Peyer's patch (tissue), 4 donors: ENCODE measurements at places on chromosomes 3 and 15. TPM values are rescaled to one million over a fixed set of nuclear protein-coding genes. Genes with fewer than 3 reads are reported as not detected.

DNA sequence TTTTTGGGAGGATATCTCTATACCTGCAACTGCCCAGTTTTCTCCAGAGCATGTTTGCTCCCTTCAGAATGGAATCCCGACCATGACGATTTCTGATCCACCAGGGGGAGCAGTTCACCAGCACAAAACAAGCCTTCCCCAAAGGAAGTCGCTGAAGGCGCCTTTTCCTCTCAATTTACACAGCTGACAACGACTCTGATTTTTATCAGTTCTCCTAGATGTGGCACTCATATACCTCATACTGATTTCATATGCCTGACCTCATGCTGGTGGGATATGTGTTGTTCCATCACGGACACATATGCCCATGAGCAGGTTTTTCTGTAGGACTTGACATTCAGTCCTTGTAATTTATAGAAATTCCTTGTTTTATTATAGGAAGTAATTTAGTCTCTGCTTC lies 1028.2 kb downstream of the MCTP2 start:
- no peak overlapping the region for H3K27ac ChIP-seq
- H3K36me3 ChIP-seq: no peaks in the 10 kb centered on the region
- no peaks in the 10 kb centered on the region for H3K4me1 ChIP-seq
- H3K4me3 ChIP-seq: no peak overlapping the region

GRCh38 chr3:108381529-108382140 lies 85.3 kb downstream of the HHLA2 start:
- no peak for DNase-seq
- no peaks in the 10 kb centered on the region for H3K4me1 ChIP-seq
- H3K36me3 ChIP-seq: no peaks in the 10 kb centered on the region

DNA sequence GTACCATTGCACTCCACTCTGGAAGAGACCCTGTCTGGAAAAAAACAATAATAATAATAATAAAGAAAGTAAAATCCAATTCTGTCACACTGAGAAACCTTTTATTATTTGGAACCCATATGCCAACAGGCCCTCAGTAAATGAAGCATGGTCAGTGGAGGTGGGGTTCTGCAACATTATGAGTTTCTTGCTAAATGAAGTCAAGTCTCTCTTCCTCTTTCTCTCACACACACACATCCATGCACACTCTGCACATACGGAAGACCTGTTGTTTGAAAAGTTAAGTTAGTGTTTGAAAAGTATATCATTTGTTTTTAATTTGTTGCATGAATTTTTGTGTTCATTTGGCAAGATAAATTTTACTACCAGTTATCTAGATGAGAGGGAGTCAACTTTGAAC lies 27.8 kb downstream of the GAP43 start:
- no peak overlapping the region for H3K27ac ChIP-seq
- no peaks in the 10 kb centered on the region for H3K27me3 ChIP-seq
- DNase-seq: no peak
- H3K4me1 ChIP-seq: no peaks in the 10 kb centered on the region
- H3K4me3 ChIP-seq: no peak overlapping the region

DNA sequence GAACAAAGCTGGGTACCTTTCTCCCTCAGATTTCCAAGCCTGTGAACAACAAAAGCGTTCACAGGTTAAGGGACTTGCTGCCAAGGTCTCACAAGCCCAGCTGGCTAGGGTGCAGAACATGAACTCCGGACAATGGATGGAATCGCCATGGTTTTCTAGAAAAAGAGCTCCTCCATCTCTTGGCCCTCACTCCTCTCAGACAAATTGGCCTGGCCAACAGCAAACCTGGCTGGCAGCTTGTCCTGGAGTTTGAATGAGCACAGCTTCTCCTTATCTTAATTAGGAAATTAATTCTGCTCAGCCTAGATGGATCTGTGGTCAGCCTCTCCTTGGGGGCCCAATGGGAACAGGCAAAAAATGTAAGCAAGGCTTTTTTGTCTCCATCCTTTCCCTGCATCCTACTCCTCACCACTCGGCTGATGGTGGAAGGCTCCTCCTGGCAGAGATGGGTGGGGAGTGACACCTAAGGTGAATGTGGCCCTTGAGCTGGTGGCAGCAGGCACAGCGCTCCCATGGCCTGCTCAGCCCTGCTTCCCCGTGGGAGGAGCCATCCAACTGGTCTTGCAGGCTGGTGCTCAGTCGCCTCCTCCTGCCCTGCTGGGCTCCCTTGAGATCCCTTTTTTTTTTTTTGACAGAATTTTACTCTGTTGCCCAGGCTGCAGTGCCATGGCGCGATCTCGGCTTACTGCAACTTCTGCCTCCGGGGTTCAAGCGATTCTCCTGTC lies 5.8 kb downstream of the KLHL25 start:
- peaks cover 10% of the 10 kb centered on the region for H3K4me1 ChIP-seq
- no peak overlapping the region for H3K4me3 ChIP-seq
- DNase-seq: peak; percentile 66
- H3K27me3 ChIP-seq: no peaks in the 10 kb centered on the region

- no peak for DNase-seq
- no peak overlapping the region for H3K27ac ChIP-seq
- H3K4me3 ChIP-seq: no peak overlapping the region
- no peaks in the 10 kb centered on the region for H3K4me1 ChIP-seq
Measured at GRCh38 chr3:2706144-2706835, 403.9 kb downstream of the IL5RA start.

DNA sequence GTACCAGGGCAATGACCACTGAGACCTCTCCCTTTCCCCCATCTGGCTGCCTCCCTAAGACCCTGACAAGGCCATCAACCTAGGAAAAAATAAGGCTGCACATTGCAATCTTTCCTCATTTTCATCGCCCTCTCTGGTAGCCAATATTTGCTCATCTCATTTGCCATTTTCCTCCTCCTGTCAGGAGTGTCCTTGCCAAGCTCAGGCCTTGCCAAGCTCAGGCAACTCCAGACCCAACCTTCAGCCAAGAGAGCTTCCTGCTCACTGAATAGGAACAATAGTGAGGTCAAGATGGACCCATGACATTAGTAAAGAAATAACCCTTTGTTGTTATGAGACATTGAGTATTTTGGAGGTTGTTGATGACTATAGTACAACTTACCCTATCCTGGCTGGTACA lies 380.3 kb downstream of the RSL24D1 start:
- no peaks in the 10 kb centered on the region for H3K27me3 ChIP-seq
- DNase-seq: no peak
- no peaks in the 10 kb centered on the region for H3K4me1 ChIP-seq
- H3K4me3 ChIP-seq: no peak overlapping the region

- DNase-seq: no peak
- H3K4me1 ChIP-seq: peaks cover 9% of the 10 kb centered on the region
- H3K36me3 ChIP-seq: no peaks in the 10 kb centered on the region
- H3K27me3 ChIP-seq: no peaks in the 10 kb centered on the region
- no peak overlapping the region for H3K27ac ChIP-seq
- H3K4me3 ChIP-seq: peak overlapping the region; percentile 59
Measured at GRCh38 chr3:121545049-121545573, 677 bp downstream of the POLQ start.

The STXBP5L gene
- 1.1 TPM for total RNA-seq

The HDGFL3 gene
- total RNA-seq: 4.0 TPM

The SLC22A14 gene
- 5.0 TPM for total RNA-seq

The GAP43 gene
- not detected for total RNA-seq
